GM12865 (cell line): ENCODE measurements at places on chromosomes 5 and 9.
A peak's percentile ranks its signal among the peaks of the same experiment; 100 is the strongest.

- DNase-seq: peak; percentile 58
Observed at GRCh38 chr9:34991607-34992375, 2.2 kb downstream of the DNAJB5 start.

- no peak for DNase-seq
Observed at GRCh38 chr9:129310666-129311350, 132.7 kb upstream of the IER5L start.

- no peak for DNase-seq
Observed at GRCh38 chr5:147483961-147484707, 25.7 kb downstream of the DPYSL3 start.

DNA sequence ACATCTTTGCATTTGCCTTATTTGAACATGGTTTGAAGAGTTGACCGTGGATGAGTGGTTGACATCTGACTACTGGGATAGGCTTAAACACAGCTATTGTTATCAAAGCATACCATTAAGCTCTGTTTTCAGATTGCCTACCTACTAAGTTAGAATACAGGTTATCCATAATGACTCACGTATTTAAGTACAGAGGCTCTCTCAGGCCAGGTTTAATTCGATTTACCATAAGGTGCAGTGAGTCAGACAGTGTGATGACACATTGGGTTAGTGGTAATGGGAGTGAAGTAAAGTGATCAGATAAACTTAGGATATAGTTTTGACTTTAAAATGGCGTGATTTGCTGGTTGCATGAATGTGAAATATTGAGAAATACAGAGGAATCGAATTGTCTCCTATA is 732.0 kb upstream of the CTNND2 start:
- no peak for DNase-seq

DNA sequence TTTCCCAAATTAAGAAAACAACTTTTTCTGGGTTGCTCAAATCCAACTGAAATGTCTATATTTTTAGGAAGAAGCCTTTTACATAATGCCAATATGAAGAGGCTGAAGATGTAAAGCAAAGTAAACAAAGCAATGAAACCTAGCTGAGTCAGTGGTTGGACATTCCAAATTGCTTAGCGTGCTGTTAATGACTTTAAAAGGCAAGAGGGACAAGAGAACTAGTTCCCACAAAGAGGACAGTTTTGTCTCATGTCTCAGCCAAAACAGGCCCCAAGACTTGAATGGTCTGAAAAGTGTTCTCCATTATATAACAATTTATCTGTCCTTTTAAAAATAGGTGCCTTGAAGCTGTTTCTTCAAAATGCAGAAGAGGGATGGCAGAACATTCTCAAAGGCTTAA is 407.0 kb downstream of the ENC1 start:
- no peak for DNase-seq

GRCh38 chr5:174532455-174533453 is 191.6 kb upstream of the MSX2 start:
- peak; percentile 10 for DNase-seq

DNA sequence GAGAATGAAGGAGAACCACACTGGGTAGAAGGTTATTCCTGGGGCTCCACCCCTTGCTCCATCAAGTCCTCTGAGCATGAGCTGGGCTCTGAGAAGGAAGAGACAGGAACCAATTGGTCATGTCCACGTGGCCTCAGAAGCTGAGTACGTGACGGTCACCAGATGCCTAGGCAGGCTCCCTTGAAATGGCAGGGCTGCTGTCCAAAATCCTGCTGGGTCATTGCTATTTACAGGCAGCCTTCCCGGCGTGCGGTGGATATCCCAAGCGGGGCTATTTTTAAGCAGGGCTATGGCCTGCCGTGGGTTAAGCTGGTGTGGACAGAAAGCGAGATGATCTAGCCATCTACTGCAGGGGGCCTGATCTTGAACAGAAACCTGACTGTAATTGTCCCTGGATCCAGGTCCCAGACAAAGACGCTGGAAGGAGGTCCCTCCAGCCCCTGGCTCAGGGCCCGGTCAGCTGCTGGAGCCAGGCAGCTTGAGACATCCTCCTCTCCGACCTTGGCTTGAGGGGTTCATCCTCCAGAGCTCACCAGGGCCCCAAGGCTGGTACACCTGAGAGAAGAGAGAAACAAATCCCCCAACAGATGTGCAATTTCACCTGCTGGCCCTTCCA is 550 bp upstream of the CKMT2 start:
- no peak for DNase-seq

DNA sequence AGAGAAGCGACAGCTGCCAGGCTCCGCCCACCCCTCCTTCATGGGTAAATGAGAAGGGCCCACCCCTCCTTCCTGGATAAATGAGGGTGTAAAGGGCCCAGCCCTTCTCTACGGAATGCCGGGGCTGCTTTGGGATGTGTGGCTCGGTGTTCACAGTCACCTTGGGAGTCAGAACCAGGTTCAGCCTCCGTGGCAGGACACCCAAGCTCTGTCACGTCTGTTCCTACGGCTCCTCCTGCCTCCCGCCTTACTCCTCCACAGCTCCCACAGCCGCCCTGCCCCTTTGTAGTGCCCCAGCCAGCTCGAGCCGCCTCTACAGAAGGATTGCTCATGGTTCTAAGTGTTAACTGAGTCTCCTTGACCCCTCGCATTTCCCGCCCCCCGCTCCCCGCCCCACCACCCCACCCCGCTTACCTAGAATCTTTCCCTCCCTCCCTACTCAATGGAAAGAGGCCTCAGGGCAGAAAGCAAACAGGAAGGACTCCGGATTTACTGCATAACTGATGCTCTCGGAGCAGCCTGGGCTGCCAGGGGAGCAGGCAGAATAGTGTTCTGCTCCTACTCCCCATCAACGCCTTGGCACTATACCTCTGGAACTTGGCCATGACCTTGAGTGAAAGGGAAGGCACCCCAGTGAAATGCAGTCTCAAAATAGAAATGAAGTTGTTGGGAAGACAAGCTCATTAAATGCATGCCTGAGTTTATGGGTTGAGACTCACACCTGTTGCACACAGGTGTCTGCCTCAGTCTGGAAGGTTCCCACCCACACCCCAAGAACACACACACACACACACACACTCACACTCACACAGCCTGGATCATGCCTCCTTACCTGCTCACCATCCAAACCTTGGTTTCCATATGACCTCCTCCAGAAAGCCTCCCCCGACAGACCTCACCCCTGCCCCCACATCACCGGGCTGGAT is 59.6 kb downstream of the NEURL1B start:
- no peak for DNase-seq

DNA sequence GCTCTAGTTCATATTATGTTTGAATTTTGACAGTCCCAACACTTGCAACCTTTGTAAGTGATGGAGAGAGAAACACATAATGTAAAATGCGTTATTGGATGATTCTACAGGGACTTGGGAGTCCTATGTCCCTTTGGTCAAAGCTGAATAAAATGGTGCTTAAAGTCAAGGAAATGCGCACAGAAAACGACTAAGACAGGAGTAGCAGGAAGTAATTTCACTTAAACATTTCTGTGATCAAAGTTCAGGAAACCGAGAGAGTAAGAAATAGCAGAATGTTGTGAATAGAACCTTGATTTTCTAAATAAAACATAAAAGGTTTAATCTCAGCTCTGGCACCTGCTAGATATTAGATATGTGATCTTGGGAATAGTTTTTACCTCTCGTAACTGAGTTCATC is 2339.2 kb downstream of the MAT2B start:
- no peak for DNase-seq

GRCh38 chr5:77498952-77499351 is 6.8 kb upstream of the WDR41 start:
- no peak for DNase-seq

GRCh38 chr9:36822201-36822600 is 211.9 kb downstream of the PAX5 start:
- DNase-seq: no peak

GRCh38 chr5:120405923-120406322 is 58.2 kb upstream of the PRR16 start:
- no peak for DNase-seq

DNA sequence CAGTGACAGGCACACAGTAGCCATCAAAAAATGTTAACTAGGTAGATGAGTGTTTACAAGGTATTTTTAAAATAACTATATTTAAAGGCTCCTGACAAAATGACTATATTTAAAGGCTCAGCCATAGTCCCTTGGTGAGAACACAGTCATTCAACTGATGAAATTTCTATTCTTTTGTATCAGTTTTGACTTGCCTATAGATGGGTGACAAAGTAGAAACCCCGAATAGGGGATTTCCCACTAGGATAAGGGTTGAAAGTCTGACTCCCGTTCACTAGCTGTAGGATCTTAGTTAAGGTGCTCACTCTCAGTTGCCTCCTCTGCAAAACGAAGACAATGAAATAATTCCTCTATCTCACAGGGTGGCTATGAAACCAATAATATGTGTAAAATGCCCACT is 218.2 kb downstream of the TSSK1B start:
- no peak for DNase-seq

DNA sequence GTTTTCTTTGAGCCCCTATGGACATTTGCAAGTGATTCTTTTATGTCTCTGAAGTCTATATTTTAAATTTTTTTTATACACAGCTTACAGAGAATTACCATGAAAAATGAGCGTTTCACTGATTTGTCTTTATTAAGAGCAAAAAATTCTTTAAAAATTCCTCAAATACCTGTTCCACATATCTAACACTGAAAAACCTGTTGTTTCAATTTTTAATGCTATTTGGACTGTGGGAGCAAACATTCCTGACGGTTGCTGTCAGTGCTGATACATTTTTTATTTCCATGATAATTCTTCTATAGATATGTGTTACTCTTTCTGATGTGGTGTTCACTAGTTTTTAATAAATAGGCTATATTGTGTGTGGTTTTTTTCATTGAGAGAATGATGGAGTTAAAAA is 199.8 kb downstream of the GDNF start:
- no peak for DNase-seq

DNA sequence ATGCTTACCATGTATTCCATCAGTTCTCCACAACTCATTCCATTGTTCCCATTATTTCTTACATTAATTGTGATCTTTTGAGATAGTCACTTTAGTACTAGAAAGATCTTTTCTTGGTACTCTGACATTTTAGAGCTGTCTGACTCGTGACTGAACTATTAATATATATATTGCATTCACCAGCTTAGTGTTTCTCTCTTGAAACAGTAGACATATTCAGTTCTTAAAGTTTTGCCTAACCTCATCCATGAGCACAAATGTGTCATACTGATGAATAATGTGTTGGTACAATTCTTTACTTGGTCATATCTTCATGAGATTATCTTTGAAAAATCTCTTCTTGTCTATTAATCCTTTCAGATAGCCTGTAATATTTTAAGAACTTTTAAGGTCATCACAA is 74.3 kb downstream of the NLN start:
- no peak for DNase-seq

GRCh38 chr9:114694719-114695269 is 12.8 kb upstream of the TEX48 start:
- DNase-seq: peak; percentile 91

DNA sequence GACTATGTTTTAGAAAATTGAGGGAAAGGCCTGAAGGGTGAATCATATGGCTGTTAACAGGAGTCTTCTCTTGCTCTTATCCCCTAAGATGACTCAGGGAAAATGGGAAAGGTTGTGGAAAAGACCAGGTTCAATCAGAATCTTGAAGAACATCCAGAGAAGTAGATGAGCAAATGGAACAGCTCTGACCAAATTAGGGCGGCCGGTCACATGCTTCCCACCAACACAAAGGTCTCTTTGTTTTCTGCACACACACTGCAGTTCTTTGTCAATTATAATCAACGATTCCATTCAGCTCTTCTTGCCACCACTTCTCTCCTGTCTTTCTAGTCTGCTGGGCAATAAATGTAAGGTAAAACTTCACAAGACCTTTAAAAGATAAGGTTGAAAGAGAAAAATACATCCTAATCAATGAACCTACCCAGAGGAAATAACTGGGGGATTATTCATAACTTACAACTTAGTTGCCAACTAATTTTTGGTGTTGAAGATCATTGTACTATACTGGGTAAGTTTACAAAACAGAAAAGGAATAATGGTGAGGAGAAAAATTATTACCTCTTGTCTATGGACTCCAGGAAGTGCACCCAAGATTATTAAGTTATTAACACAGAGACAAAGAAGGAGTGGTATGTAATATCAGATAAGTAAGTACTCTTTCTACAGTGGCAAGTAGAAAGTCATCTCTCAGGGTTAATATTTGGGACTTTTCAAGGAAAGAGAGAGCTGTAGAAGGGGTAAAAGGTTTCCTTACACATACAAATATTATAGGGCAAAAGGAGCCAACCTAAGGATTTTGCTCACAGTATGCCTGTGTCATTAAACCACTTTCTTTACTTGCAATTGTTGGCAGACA is 441.9 kb upstream of the PIK3R1 start:
- no peak for DNase-seq

DNA sequence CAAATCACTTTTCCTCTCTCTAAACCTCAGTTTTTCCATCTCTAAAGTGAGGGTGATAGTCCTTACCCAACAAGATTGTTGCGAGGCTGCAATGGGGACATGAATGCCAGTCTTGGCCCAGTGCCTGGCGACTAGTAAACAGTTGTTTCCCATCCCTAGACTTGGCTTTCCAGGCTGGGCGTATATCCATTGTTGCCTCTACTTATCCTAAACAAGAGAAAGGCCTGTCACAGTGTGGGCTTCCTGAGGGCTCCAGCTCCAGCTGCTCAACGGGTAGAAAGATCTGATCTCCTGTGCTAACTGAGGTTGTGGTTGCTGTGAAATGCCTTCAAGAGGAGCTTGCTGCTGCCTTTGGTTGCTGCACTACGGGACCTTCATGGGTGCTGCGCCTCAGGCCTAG is 142.0 kb downstream of the NSG2 start:
- DNase-seq: no peak

DNA sequence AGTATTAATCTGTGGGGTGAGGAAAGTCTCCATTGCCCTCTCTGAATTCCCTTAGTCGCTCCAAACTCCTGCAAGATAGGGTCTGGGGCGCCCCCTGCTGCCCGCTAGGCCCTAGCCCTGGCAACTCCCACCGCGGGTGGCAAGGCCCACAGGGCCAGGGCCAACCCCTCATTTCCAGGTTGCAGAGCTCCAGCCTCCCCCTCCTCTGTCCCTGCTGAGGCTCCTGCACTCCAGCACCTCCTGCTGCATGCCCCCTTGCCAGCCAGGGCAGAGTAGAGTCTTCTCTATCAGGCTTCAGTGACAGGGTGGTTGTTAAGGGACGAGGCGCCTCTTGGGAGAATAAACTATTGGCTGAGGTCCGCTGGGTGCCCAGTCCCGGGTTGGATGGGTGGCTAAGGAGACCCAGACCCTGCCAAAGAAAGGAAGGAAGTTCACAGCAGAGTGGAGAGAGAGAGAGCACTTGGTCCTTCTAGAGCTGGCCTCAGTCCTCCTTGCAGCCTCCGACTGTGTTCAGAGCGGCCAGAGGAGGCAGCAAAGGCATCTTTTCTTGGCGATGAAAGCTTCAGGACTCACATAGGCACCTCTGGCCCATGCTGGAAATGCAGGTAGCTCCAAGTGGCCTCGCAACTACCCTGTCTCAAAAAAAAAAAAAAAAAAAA is 45.6 kb downstream of the SAR1B start:
- DNase-seq: peak; percentile 92

GRCh38 chr9:22216730-22217172 is 207.6 kb upstream of the CDKN2B start:
- no peak for DNase-seq

- DNase-seq: no peak
Observed at GRCh38 chr5:155459889-155460500, 446.4 kb downstream of the KIF4B start.

- DNase-seq: no peak
Observed at GRCh38 chr9:134712926-134713325, 71.3 kb downstream of the COL5A1 start.
